ENCODE measurements at places on chromosomes 16 and 17. TPM values are rescaled to one million over a fixed set of nuclear protein-coding genes. Genes with fewer than 3 reads are reported as not detected.

SMPD3 gene
- polyA plus RNA-seq: 1.2 TPM

MT1G gene
- polyA plus RNA-seq: 31.1 TPM

ABCA3 gene
- 6.3 TPM for polyA plus RNA-seq

ZNF469 gene
- 1.0 TPM for polyA plus RNA-seq

CYTH1 gene
- polyA plus RNA-seq: 23.1 TPM

C16orf96 gene
- 0.27 TPM for polyA plus RNA-seq

PROCA1 gene
- polyA plus RNA-seq: 8.7 TPM

CACNG1 gene
- polyA plus RNA-seq: not detected

KRTAP4-6 gene
- polyA plus RNA-seq: not detected

PERCC1 gene
- not detected for polyA plus RNA-seq

GLP2R gene
- polyA plus RNA-seq: 0.06 TPM

KRTAP4-3 gene
- polyA plus RNA-seq: not detected

SOX15 gene
- polyA plus RNA-seq: 4.0 TPM

GRCh38 chr17:77935121-77935571 lies 23.4 kb upstream of the TNRC6C start:
- no peak for DNase-seq

DNA sequence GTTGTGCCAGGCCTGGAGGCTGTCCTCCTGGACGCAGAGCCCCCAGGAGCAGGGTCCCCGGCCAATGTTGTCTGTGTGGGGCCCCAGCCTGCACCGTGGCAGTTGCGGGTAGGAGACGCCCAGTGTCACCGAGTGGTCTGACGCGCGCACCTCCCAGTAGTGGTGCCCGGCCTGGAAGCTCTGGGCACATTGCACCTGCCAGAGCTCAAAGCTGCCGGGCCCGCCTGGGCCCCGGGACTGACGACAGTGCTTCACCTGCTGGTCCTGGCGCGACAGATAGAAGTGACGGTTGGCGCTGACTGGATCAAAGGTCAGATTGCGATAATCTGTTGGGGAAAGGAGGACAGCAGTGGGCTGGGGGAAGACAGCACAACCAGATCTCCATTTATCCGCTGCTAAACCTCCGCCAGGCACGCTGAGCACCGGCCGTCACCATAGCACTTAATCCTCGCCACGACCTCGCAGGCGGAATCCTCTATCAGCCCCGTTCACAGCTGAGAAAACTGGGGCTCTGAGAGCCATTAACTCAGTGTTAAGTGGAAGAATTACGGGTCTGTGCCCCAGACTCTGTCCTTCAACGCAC lies 5.6 kb downstream of the TRIM65 start:
- DNase-seq: no peak

GRCh38 chr16:75380870-75381269 lies 52.4 kb downstream of the CFDP1 start:
- no peak for DNase-seq

GRCh38 chr16:22736791-22737190 lies 77.2 kb upstream of the HS3ST2 start:
- no peak for DNase-seq

- peak; percentile 62 for DNase-seq
Observed at GRCh38 chr17:43832976-43833829, at the start of gene MPP3. Gene MPP3 (minus strand): TSS chr17:43833146. CDS start chr17:43831906, 1,240 bp downstream.

GRCh38 chr16:56710181-56710737 lies 19.7 kb upstream of the NUP93 start:
- DNase-seq: no peak

GRCh38 chr17:67503184-67503583 lies 126.1 kb downstream of the PITPNC1 start:
- no peak for DNase-seq

DNA sequence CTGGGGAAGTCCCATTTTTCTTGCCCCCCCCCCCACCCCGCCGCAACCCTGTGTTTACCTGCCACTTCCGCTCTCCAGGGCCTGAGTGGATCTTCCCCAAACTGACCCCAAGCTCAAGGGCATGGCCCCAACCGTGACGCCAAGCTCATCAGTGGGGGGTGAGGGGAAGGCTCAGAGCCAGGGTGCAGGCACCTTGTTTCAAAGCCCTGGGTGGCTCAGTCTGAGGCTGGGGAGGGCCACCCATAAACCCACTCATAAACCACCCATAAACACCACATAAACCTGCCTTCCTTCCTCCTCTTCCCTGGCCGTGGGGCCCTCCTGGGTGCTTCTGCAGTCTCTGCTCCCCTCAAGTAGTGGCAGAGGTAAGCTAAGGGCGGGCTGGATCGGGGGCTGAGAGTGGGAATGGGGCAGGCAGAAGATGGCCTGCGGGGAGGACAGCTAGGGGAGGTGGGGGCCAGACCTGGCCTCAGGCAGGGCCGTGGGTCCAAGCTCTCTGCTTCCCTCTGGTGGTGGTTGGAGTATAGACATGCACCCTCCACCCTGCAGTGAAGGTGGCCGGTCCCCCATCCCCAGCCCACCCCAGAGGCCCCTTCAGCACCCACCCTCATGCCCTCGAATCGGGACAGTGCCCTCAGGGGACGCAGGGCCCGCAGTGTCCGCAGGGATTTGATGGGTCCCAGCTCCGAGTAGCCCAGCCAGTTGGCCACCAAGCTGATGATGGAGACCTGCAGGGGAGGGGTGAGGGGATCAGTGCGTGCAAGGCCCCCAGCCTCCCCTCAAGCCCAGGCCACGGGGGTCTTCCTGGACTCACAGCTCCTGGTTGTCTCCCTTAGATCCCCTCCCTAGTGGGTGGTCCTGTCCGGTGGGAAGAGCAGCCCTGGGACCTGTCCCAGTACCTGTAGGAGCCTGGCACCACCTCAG lies 14.6 kb upstream of the CD79B start:
- no peak for DNase-seq

DNA sequence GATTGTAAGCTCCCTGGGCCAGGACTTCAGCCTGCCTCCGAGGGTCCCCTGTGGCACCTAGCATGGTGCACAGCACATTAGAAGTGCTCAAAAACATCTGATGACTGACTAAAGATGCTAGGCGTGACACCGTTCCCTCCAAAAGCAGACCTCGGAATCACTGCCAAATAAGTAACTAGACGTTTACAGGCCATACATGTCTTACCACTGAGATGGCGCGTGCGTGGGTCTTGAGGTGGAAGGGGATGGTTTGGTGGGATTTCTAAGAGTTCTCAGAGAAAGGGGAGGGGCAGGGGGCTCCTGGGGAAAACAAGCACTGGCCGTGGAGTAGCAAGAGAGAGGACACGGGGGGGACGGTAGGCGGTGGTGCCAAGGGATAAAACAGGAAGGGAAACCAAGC lies 12.4 kb downstream of the MPO start:
- no peak for DNase-seq

DNA sequence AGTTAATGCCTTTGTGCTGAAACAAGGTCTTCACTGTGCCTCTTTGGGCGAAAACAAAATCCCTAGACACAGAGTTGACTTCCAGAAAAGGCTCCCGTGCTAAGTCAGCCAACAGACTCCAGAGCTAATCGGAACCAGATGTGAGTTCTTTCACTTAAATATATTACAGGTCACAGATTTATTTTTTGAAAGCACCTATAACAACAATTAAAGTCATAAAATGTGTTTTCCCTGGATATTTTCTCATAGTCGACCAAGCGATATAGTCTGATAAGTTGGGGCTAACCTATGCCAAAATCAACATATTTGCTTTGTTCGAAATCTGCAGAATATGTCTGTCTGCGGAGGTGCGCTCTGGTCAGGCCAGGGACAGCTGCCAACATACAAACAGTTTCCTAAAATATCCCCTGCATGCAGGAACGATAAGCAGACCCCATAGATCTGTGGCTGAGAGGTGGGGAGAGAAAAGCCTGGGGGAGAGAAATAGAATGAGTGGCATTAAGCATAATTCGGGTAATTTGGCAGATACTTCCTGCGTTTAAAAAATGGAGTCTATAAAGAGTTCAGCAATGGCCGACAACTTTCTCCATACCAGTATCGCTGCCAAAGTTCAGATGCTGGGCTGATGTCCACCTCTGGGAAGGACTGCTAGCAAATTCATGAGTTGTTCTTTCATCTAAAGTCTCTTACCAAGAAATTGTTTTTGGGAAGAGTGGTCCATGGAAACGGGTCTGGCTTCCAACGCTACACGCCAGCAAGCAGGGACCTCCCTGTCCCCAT lies 50.8 kb upstream of the MYH10 start:
- no peak for DNase-seq

- no peak for DNase-seq
Observed at GRCh38 chr16:50335196-50335958, 33.4 kb downstream of the BRD7 start.

- DNase-seq: no peak
Observed at GRCh38 chr17:16328997-16329396, 24.3 kb downstream of the CENPV start.

- DNase-seq: no peak
Observed at GRCh38 chr16:86862595-86863280, 284.4 kb downstream of the FOXL1 start.

DNA sequence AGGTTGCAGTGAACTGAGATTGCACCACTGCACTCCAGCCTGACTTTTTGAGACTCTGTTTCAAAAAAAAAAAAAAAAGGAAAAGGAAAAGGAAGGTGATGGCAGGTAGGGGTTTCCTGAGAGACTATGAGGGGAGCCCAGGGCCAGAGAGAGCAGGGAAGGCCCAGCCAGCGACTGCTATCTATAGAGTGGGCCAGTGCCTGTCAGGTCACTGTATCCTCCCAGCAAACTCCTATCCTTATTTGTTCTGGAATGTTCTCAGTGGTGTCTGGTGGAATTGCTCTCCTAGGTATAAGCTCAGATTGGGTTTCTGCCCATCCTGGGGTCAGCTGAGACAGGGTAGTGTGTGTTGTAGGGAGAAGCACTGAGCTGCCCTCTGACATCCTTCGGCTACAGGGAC lies 14.9 kb upstream of the TMEM11 start:
- DNase-seq: no peak

DNA sequence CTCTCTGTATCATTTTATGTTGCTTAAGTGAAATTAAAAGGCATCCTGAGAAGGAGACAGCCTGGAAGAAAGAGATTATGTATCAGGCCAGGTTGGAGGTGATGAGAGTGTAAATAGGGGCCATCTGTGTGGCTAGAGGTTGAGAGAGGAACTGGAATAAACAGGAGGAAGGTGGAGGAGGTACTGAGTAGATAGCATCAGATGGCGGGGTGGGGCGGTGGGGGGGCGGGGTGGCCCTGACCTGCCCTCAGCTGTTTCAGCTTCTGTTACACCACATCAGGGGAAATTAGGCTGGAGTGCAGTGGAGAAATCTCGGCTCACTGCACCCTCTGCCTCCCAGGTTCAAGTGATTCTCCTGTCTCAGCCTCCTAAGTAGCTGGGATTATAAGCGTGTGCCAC lies 6.9 kb upstream of the KCNG4 start:
- DNase-seq: no peak

GRCh38 chr16:83458612-83459011 lies 349.2 kb upstream of the HSBP1 start:
- no peak for DNase-seq

DNA sequence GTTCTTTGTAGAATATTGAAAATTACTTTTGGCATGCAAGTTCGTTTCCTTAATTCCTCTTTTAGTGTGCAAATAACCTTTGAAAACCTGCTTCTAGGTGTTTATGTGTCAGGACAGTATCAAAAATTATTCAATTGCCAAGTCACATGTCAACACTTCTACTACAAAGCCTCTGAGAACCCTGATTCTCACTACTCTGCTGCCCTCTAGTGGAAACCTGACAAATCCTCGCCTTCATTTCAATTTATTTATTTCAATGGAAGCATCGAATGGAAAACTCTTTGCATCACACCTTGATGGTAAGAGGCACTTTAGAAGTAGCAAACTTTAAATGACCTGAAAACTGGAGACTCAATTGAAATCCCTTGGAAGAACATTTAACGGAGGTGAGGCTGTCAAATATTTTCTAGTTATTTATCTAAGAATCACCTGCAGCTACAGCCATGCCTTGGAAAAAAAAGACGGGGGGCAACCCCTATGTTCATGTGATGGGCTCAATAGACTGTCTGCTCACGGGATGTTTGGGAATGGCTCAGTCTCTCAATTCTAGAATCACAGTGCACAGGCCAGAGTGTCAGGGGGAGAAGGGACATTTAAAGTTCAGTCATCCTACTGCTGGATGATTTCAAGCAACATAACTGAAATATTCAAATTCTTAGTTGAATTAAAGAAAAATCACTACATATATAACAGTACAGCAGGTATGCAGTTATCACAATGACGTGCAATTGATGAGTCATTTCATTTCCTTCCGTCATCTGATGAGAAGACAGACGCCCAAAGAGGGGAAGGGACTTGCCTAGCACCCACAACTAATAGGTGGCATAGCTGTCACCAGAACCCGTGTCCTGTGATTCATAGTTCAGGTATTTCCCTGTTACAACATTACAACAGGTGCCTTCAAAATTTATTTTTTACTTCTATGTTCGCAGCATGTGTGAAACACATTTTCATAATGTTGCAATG lies 563.9 kb downstream of the TOX3 start:
- peak; percentile 57 for DNase-seq

DNA sequence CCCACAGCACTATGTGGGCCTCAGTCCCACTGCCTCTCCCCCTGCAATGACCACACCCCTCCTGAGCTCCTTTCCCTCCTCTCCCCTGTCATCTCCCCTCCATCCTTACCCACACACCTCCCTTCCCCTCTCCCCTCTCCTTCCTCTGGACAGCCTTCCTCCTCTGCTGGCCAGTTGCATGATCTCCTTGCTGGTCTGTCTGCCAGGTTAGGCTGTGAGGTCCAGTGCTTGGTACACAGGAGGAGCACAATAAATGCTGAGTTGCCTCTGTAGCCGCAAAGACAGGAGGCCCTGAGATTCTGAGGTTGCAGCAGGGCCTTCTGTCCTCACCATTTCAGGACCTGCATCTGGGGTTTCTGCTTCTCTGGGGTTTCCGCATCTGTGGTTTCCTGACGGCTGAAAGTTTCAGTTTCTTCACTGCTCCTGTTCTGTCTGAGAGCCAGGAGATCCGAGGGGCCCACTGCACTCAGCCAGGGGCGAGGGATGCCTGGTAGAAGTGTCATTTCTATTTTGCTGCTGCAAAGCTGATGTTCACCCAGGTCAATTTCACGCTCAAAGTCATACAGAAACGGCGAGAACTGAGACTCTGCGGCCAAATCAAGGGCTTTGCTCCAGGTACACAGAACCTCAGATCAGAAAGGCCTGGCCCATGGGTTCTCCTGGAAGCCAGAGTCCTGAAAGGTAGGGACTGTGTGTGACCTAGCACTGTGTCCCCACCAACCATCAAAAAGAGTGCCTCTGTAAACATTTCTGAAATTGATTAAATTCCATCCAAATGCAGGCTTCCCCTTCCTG lies 4.6 kb upstream of the SLC12A3 start:
- no peak for DNase-seq

- no peak for DNase-seq
Observed at GRCh38 chr16:57147381-57148221, 38.2 kb downstream of the PSME3IP1 start.

GRCh38 chr17:71432378-71433315 lies 688.2 kb upstream of the SOX9 start:
- DNase-seq: no peak

- DNase-seq: no peak
Observed at GRCh38 chr17:3962217-3962964, 1.8 kb downstream of the ATP2A3 start.

- no peak for DNase-seq
Observed at GRCh38 chr17:31156326-31156725, 61.5 kb downstream of the NF1 start.

DNA sequence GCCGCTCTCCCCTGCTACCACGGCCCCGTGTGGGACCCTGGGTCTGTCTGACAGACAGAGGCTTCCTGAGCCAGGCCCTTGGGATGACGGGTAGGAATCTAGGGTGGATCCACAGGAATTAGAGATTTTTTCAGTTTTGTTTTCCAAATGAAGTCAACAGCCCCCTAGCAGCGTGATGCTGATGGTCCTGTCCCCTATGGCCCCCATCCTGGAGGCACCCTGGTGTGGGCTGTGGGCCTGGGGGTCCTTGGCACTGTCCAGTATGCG lies 15.5 kb downstream of the CENPX start:
- DNase-seq: no peak
